ENCODE measurements at places on chromosomes 1 and 21.

- DNase-seq = no peak
Measured at GRCh38 chr1:155077346-155077745, 1.3 kb upstream of the EFNA3 start.

- DNase-seq = no peak
Measured at GRCh38 chr1:235920596-235921375, 54.1 kb upstream of the LYST start.

DNA sequence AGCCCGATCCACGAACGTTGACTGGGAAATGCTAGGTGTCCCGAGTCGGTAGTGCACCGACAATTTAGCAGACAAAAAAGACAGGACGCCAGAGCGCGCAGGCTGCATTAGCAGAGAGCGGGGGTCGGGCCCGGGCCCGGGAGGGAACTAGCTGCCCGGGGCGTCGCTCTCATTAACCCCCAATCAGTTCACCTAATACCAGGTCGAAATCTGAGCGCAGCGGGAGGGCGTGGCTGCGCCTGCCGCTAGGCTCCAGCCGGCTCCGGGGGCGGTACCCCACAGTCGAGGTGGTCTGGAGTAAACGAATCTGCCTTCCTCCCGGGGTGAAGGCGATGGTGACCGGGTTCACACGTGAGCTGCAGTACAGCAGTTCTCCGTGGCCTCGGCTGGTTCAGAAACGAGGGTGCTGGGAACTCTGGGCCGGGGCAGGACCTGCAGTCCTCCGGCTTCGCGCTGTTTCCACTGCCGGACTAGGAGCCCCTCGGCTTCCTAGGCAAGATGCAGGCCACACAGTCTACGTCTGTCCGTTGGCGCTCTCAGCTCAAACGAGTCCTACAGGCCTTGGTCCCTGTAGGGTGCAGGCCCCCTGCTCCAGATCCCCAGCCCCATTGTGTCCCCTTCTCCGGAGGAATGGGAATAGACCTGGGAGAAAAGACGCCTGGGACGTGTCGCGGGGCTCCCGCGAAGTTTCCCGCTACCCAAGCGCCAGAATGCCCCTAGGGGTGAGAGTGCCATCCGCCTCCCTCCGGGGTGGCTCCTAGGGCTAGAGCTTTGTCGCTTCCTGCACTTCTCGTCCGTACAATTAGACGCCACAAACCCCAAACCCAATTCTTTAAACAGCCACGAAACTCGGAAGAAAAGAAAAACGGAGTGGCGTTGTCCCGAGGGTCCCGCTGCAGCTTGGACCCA is 2.0 kb downstream of the GFI1 start:
- peak; percentile 48 for DNase-seq

DNA sequence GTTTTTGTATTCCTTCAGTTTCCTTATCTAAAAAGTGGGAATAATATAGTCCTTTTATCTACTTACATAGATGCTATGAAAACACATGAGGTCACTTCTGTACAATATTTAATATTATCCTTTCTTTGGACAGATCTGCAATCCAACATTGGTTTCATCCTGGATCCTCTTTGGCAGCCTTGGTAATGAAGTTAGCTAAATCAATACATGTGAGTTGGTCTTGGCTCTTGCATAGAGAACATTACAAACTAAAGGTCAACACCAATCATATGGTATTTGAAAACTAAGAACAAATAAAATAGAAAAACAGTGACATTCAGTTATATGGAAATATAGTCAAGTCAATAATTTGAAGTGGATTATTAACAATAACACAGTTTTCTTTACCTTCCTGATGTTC is 3.2 kb upstream of the EDEM3 start:
- no peak for DNase-seq

DNA sequence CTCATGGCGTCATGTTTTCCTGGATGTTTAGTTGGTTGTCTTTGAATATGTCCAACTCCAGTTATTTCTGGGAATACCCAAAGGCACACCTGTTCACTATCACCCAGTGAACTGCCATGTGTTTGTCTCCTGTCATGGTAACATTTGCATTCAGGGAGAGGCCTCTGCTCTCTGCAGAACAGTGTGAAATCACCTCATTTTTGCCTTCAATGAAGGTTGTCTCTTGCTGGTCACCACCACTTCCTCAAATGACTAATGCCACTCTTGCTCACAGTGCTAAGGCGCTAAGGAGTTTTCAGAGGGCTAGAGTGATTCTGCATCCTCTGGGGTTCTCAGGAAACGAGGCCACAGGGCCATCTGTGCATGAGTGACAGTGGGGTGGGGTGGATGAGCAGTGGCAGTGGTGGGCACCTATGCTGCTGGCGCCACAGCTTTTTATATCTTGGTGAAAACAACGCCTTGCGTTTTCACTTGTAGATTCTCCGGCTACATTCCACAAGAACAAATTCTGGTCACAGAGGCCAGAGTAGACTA is 60.0 kb upstream of the ATP5PO start:
- peak; percentile 44 for DNase-seq

GRCh38 chr1:64543831-64544230 is 73.9 kb downstream of the CACHD1 start:
- DNase-seq = no peak

- no peak for DNase-seq
Measured at GRCh38 chr21:25734654-25734903, 125 bp downstream of the ATP5PF start.

DNA sequence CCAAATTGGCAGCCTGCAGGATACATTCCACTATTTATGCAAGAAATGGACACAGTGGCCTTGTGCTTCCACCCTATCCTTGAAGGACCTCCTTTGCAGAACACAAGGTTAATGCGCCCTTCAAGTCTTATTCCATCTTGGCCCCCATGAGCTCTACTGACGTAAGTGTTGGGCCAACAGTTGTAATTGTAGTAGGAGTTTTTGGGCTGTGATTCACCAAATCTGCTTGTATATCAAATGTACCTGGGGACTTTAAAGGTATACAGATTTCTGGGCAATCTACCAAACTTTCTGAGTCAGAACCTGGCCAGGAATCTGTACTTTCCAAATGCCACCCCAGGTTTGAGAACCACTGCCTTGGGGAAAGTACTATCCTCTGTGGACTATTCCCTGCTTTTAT is 100.9 kb upstream of the MARK1 start:
- DNase-seq = no peak
